ENCODE measurements at places on chromosomes 1 and 21.

- no peak for DNase-seq
Measured at GRCh38 chr1:191043066-191043465, 565.4 kb upstream of the BRINP3 start.

DNA sequence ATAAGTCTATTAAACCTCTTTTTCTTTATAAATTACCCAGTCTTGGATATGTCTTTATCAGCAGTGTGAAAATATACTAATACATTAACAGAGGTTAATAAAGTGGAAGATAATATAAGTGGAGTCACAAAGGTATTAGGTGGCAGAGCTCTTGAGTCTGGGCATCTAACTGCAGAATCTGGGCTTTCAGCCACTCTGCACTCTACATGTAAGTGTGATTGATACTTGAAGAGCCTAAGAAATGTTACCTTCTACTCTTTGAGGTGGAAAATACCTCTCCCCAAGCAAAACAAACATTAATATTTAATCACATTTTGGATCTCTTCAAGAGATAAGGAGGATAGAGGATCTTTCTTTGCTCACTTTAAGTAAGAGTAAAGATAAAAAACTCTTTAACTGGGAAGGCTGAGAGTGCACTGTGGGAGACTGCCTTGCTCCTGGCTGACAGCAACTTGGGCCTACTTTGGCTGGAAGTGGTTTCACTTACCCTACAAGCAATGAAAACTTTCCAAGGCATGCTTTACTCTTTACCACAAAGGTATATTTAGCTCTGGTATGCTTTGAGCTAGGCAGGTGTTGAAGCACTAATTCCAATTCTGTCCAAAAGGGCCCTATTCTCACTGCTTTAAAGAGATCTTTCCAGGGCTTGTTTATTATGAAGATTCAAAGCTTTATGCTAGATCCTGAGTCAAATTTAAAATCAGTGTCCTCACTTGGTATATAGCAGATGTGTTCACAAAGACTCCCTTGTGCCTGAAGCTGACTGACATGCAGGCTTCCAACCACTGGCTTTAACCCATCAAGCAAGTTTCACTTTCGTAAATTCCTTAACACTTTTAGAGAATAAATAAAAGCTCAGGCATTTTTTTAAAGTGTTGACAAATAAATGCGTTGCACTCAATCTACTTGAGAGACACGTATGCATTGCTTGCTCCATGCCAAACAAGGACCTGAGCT, 245.3 kb upstream of the ZP4 start:
- DNase-seq: no peak

DNA sequence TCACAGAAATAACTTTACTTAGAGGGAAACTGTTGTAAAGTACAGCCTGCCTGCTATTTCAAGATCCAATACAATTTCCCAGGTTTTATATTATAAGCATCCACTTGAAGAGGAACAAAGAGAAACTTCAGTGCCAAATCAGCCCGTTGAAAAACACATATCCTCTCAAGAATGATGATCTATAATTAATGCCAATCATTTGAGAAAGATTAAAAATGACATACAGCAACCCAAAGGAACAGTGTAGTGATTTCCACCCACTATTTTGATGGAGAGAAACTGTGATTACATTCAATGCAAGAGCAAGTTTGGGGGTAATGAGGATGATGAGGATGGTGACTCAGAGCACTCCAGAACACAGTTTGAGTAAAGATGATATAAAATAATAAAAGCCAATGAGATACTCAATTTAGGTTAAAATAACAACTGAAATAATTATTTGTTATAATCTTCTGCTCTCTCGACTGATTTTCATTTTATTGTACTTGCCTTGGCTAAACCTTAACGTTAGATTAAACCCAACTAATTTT, 715.5 kb downstream of the NCAM2 start:
- no peak for DNase-seq

DNA sequence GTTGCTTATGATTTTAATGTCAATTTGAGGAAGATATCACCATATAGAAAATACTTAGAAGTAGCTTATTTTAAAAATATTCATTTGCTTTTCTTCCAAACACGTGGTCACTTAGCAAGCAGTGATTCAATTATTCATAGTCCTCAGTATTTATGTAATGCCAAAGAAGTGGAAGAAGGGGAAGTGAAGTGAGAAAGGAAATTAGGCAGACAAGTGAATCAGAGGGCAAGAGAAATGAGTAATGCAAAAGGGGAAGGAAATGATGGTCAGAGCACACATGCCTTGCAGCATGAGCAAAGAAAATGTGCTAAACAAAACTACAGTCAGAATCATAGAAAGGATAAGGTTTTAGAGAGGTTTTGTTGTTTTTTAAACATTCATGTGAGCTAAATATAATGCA, 31.8 kb downstream of the SDCCAG8 start:
- DNase-seq: peak; percentile 94

DNA sequence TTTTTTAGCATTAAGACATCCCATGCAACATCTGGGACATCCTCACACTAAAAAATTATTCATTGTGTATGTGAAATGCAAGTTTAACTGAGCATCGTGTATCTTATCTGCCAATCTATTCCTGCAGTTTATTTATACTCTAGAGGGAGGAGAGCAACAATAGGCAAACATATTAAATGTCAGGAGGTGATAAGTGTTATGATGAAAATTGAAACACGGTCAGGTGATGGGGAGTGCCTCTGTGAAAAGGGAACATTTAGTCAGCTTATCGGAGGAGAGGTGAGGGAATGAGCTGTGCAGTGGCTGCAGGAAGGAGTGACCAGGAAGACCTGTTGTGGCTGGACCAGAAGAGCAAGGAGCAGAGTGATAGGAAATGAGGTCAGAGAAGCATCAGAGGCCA, 775 bp upstream of the EFCAB14 start:
- no peak for DNase-seq

- DNase-seq: no peak
Measured at GRCh38 chr1:216804111-216804510, 80.9 kb upstream of the ESRRG start.

- DNase-seq: no peak
Measured at GRCh38 chr21:28833182-28833581, 159.5 kb downstream of the LTN1 start.

All from KBM-7 (cell line).